T-helper 9 cell (primary cell): ENCODE measurements at places on chromosomes 2 and 18.
A peak's percentile ranks its signal among the peaks of the same experiment; 100 is the strongest.

- DNase-seq, result no peak
Measured at GRCh38 chr2:147939313-147939712, 81.2 kb downstream of the ORC4 start.

- DNase-seq, result peak; percentile 5
Measured at GRCh38 chr2:86622519-86623042, 1.1 kb downstream of the RNF103 start.

GRCh38 chr2:117785740-117786139, 28.8 kb upstream of the DDX18 start:
- DNase-seq, result no peak

- no peak for DNase-seq
Measured at GRCh38 chr2:234363011-234363487, 133.8 kb downstream of the ARL4C start.

- DNase-seq, result no peak
Measured at GRCh38 chr2:224032283-224032682, 6.8 kb downstream of the SERPINE2 start.

GRCh38 chr2:115999039-115999438, 1556.6 kb downstream of the DPP10 start:
- no peak for DNase-seq

GRCh38 chr2:56185101-56185581, 1.4 kb downstream of the CCDC85A start:
- DNase-seq, result no peak

- DNase-seq, result peak; percentile 25
Measured at GRCh38 chr2:208265371-208265800, 669 bp upstream of the PIKFYVE start.

DNA sequence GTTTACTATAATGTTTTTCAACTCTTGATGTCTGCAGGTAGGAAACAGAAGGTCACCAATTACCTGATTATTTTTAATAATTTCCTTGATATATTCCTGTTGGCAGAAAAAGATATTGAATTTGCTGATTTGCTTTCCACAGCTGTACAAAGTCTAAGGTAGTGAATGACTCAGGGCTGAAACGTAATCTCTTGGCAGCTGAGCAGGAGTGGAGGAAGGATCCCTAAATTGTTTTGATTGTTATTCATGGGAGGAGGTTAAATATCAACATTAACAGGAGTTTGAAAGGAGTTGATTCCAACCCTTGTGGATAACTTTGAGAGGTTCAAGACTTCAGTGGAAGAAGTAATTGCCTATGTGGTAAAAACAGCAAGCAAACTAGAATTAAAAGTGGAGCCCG, 345.2 kb upstream of the SLC8A1 start:
- no peak for DNase-seq
